ENCODE measurements at places on chromosomes 2 and 18.

DNA sequence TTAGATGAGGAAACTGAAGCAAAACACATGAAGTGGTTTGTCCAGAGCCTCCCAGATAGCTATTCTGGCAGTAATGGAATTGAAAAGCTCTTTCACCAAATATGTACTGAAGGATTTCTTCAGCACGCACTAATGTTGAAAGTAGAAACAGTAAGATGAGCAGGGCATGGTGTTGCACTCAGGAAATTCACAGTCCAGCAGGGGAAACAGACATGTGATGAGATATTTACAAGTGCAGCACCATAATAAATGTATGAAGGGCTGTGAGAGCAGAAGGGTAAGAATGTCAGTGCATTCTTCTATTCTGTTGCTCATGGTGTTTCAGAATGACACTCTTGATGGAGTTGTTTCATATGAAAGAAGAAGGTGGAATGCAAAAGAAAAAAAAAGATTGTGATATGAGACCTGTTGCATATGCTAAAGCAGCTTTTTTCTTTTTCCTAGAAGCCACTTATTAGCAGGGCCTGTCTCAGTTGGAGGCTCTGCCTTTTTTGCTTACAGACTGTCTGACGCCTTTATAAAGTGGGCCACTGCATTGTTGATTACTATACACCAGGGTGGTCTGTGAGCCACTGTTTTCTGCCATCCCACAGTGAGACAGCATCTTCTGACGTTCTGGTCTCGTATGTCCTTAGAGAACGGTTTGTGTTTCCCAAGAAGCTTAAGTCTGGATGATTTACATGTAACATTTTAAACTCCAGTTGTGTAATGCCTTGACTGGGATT, 516.9 kb downstream of the ARHGAP15 start:
- no peak for DNase-seq

DNA sequence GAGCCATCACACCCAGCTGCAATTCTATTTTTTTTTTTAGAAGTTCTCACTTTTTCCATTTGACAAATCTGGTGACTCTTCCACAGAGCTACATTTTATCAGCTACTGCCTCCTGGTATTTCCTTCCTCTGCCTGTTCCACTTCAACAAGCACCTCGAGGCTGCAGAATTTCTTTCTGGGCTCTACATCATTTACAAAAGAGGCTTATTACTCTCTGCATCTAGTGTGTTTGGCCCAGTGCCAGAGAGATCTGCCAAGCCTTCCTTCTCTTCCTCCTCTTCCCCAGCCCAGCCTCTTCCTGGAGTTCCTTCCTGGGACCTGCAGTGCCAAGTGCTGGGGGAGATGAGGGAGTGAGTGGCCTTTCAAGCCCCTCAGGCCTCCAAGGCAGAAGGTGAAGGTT, 119.6 kb upstream of the ITGA6 start:
- no peak for DNase-seq

- no peak for DNase-seq
These were observed 39.2 kb upstream of the MRPL19 start for GRCh38 chr2:75607400-75607798.

DNA sequence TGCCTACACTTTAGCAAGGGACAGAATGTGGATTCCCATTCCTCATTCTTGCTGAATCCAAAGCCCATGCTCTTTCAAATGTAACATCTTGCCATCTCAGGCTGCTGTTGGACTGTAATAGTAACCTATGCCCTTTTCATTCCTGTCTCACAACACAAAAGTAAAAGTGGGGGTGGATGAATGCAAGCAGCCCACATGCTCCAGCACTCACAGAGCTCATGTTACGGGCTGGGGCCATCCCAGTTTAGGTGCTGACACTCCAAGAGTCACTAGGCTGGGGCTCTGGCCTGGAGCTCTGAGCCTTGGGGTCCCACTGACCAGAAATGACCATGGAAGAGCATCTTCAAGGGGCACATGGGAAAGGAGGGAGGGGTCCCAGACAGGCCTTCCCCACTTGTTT, 47.6 kb downstream of the CCBE1 start:
- no peak for DNase-seq

- no peak for DNase-seq
These were observed 300.5 kb downstream of the TMX3 start for GRCh38 chr18:68414407-68414806.

DNA sequence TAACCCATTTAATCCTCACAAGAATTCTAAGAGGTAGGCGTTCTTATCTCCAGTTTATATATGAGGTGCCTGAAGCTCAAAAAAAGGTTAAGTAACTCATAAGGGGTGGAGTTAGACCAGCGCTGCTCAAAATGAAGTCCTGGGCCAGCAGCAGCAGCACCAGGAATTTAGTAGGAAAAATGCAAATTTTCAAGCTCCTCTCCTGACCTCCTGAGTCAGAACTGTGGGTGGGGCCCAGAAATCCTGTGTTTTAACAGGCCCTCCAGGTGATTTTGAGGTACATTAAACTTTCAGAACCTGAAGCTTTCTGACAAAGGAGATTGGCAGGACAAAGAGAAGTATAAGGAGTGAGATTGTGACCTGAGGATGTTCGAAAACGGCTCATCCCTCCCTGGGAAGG, 66.0 kb upstream of the CCDC85A start:
- DNase-seq, result no peak

Data from NCI-H460 (cell line).